D341Med (cell line): ENCODE measurements at places on chromosomes 13 and 19.

DNA sequence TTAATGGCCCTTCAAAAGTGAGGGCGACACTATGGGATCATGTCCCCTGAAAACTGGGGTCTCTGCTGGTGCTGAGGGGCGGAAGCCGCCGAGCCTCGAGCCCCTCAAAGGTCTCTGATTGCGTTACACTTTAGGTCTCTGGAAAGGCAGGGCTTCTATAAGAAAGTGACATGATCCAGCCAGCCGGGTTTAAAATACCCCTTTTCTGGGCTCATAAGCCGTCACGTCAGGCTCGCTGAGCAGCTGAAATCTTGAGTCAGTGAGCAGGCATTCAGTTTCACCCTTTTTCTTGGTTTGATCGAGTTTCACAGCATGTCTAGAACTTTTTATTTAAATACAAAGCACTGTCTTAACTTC, 600 bp upstream of the HMGB1 start:
- DNase-seq: peak; percentile 45

DNA sequence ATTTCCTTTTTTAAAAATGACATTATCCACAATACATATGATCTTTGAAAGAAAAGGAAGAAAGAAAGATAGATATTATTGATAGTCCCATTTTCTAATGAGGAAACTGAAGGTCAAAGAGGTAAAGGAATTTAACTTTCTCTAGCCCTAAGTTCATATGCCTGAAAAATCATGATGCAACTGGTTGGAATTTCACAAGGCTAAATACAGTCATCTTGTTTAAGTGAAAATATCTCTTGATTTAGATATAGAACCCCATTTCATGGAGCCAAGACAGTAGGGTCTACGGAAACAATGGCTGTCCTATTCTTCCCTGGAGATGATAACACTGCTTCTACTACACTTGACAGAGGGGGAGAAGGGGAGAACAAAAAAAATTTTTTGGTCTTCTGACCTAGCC, 366.2 kb downstream of the DNAJC15 start:
- no peak for DNase-seq

GRCh38 chr19:44903216-44903601, 2.4 kb upstream of the APOE start:
- DNase-seq: no peak

DNA sequence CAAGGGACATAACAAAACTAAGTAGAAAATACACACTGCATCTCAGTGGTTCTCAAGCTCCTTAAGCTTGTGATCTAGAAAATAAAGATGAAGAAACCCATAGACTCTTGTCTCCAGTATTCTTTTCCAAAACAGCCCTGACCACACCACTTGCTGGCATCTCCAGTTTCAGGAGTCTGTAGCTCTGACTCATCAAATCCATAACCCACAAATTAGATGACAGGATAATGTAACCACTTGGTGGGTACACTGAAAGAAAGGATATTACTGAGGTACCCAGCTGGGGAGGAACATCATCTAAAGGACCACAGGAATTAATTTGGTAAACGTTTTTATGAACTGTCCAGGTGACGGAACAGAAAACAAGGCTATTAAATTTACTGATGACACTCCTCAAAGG, 214.7 kb downstream of the VWA8 start:
- no peak for DNase-seq

- DNase-seq: no peak
These were observed 276.8 kb downstream of the TSHZ3 start for GRCh38 chr19:31072451-31072850.

DNA sequence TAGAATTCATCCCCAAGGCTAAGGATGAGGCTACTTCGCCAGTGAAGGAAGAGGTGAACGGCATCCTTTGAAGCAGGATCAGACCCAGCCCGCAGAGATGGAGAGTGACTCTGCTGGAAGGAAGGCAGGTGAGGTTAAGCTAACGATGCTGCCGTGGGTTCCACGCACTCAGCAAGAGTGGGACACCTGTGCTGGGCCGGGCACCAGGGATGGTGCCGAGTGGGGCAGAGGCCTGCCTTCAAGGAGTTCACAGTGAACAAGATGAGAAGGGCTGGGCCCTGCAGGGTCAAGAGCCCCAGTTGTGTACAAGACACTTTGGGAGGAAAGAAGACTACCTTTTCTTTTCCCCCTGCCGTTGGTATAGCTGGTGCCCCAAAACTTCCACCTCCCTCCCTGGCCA, 606.6 kb downstream of the LIG4 start:
- DNase-seq: no peak

GRCh38 chr13:109727251-109727650, 59.1 kb downstream of the IRS2 start:
- DNase-seq: no peak

DNA sequence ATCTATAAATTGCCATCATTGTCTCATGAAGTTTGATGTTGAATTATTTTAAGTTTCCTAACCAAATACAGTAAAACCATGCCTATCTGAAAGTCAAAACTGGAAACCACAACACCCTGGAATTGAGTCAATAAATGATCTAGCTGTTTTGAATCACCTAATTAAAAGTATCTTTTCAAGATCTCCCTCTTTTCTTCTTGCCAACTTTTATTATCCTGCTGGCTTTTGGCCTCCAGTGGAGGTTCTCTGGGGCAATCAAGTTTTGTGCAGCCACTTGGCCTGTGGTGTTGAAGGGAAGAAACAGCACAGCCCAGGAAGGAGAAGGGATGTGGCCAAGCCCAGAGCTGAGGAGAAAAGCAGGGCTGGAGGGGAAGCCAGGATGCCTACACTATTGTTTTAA, 255.4 kb downstream of the COG6 start:
- no peak for DNase-seq
